ENCODE measurements at places on chromosomes 6 and 20.
A peak's percentile ranks its signal among the peaks of the same experiment; 100 is the strongest.

DNA sequence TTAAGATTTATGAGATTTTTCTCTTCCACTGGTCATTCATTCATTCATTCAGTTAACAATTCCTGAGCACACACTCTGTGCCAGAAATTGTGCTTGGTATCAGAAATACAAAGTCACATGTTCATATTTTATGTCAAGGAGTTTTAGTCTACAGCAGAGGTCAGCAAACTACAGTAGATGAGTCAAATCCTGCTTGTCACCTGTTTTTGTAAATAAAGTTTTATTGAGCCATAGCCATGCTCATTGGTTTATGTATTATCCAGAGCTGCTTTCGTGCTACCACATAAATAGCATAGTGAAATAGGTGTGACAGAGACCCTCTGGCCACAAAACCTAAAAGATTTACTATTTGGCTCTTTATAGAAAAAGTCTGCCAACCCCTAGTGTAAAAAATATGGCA lies 46.8 kb downstream of the THEMIS start:
- DNase-seq: no peak

DNA sequence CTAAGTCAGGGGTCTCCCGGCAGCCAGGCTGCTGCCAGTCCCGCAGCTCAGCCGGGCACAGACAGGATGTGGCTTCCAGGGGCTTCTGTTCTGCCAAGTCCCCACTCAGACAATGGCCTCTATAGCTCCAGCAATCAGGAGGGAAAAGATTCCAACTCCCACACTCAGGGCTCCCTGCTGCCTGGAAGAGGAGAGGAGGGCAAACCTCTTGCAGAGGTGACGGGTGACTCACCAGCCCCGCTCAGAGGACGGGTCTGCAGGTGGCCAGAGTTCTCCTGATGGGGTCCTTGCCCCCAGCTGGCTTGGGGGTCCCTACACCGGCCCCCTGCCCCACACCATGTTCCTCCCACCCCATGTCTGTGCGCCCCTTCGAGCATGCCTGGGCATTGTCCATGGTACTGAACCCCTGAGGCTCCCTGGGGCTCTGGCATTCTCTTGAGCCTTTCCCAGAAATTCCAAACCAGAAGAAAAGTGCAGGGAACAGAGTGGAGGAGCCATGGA lies 32.6 kb downstream of the NTSR1 start:
- DNase-seq: no peak

DNA sequence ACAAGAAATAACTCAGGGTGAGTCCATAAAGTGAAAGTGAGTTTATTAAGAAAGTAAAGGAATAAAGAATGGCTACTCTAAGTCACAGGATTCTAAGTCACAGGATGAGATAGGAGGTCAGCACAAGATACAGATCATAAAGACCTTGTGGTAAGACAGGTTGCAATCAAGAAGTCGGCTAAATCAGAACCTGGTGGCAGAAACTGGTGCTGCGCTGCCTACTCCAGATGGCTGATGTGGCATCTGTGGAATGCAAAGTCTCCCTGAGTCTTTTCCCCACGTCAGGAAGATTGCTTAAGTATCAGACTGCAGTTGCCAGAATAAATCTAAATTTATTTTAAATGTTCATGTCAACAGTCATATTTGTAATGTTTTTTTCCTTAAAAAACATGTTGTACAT lies 10.7 kb upstream of the KCNK15 start:
- no peak for DNase-seq

- no peak for DNase-seq
Observed at GRCh38 chr20:61482056-61482887, 230.2 kb downstream of the CDH4 start.

GRCh38 chr6:53513519-53513966 lies 31.4 kb downstream of the GCLC start:
- no peak for DNase-seq

DNA sequence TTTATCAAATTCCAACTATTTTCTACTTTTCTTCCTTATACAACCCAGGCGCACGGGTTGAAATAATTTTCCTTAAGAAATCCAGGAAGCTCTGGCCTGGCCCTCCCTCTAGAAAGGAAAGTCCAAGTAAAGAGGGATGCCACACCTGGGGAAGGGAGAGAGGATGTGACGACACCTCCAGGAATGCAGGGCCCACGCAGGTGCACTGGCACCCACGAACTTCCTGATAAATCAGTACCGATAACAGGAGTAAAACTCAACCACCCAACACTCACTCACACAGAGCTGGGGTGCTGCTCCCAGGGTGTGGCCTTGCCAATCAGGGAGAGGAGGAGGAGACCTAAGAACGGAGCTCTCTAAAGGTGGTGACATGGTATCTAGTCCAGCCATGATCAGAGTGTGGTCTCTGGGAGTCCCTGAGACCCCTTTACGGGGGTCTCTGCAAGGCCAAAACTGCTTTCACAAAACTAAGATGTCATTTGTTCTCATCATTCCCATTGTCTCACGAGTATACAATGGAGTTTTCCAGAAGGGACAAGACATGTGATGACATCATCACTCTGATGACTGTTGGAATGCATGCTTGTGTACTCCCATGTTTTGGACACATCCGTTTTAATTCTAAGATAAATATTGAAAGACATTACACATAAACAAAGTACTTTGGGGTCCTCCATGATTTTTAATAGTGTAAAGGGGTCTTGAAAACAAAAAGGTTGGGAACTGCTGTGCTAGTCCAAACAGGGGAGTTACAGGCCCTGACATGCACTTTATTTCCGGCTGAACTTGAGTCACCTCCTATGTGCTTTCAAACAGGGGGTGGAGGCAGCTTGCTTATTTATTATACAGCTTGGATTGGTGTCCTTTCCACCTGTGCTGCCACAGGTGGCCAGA lies 2.2 kb upstream of the PARD6B start:
- DNase-seq: no peak

DNA sequence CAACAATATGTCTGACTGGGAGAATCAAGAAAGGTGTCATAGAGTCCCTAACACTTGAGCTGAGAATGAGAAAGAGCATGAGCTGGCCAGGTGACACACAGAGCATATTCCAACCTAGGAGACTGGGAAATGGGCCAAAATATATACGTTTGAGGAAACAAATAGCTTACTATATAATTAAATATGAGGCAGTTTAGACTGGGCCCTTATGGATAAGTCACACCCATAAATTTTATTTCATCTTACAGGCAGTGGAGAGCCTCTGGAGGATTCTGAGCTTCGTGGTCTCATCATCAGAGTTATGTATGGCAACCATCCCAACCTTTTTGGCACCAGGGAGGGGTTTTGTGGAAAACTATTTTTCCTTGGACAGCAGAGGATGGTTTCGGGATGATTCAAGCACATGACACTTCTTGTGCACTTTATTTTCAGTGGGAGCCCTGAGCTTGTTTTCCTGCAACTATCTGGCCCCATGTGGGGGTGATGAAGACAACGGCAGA lies 12.9 kb upstream of the NQO2 start:
- DNase-seq: no peak

DNA sequence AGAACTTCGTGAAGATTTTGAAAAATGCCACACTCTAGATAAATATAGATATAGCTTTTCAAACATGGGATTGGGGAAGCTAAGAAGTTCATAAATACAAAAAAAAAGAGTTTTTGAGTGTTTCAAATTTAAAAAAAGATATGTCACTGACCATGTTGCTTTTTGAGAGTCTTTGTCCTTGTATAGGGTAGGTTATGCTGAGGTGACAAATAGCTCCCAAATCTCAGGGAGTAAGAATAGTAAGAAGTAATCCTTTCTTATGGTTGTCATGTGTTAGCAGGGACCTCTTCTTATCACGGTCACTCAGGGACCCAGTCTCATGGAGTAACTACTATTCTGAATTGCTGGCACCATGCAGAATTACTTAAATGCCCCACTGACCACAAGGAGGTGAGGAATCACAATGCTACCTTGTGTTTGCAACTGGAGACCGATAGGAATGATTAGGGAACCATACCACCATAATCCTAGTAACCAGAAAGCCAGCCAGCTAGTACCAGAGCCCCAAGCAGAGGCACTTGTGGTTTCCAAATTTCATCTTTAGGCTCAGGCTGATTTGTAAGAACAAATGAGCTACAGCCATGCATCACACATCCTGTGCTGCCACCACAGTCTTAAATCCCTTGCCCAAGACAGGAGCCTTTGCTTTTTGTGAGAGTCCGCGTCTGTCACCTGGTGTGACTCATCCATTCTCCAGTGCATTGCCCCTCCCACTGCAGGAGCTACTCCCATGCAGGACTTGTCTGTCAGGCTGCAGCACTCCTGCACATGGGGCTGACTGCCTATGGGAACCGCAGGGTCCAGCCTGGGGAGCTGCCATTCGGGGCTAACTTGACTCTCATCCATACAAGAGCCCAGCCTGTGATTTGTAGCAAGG lies 42.4 kb upstream of the ADGRF4 start:
- no peak for DNase-seq

DNA sequence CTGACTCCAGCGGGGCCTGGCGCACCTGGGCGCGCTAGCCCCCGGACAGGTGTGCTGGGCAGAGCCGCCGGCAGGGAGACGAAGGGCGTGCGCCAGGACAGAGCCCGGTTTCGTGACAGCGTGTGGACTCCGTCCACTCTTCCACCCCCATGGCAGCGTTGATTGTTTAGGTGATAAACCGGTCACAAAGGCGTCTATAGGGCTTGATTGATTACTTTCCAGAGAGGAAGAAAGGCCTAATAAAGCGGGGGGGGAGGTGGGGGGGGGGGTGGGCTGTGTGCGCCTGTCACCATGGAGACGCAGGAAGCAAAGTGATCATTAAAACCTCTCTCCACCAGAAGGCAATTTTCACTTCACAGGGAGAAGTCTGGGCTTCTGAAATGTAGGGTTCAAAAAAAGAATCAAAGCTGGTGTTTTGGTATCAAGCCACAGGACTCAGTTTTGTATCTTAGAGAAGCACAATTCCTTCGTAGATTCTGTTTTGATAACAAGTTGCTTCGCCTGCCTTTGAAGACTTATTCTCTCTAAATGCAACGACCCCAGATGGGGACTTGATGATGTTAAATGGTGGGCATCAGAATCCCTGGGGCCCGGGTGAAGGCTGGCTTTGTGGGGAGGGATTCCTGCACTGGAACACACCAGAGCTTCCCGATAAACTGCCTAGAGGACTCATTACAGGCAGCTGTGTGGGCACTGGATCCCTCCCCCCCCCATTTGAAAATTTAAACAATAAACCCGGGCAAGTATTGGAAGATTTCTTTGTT lies 1.4 kb downstream of the PHACTR3 start:
- no peak for DNase-seq

DNA sequence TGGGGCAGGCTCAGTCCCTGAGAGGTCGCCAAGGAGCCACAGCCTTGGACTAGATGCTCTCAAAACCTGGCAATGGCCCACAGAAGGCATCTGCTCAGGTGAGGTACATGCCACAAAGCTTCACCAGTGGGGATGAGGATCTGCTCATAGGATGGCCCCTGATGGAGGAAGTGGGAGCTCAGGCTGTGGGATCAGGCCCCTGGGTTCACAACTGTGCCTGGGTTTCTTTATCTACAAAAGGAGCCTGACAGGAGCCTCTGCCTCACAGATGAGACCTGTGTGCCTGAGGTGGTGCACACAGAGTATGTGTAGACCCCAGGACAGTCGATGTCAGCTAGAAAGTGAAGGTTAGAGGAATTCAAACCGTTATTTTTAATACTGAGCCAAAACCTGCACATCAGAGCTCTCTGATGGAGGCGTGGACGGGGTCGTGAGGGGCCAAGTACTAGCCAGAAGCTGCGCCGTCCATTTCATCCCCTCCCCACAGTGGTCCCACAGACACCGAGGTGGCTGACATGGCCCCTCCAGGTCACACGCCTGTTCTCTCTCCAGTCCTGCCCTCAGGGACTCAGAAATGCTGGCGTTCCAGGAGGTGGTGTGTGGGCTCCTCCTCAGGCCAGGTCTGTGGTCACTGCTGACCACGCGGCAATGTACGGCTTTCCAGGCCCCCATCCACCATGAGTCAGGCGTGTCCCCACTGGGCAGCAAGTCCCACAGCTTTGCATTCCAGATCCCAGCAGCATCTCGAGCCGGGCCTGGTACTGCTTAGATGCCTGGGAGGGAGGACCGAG lies 33.3 kb downstream of the NTSR1 start:
- DNase-seq: no peak

- DNase-seq: peak; percentile 38
Observed at GRCh38 chr6:126227833-126228702, 111.8 kb upstream of the CENPW start.

- DNase-seq: no peak
Observed at GRCh38 chr6:43971776-43972126, 155.5 kb downstream of the MRPL14 start.

DNA sequence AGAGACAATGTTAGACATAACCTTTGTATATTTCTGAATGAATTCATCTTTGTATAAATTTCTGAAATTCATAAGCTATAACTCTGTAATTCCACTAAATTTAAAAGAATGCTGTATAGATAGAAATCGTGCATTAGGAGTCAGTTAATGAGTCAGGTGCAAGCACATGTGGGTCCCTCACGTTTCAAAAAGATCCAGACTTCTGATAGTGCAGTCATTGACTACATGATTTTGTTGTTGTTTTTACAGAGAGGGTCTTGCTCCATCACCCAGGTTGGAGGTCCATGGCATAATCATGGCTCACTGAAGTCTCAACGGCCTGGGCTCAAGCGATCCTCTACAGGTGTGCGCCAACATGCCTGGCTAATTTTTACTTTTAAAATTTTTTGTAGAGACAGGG lies 14.6 kb downstream of the ESF1 start:
- DNase-seq: no peak

DNA sequence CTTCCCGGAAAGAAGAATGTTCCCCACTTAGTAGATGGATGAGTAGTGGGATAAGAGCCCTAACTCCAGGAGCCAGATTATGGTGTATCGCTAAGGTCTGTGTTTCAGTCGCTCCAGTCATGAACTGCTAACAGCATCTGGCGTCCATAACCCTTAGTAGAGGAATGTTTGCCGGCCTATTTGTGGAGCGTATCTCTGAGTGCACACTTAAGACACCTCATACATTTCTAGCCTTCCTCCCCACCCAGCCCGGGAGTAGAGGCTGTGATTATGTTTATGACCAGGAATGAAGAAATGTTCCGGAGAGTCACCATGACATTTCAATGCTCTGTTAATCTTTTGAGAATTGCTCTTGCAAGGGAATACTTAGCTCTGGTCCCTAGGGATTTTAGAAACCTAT lies 251.1 kb upstream of the SOX4 start:
- no peak for DNase-seq

Measured in NCI-H1694 treated with DMSO at 0.1 percent for 48 hours (cell line).